Stimulated activated CD4-positive, alpha-beta T cell treated with anti-CD3 and anti-CD28 coated beads, Interleukin-1b, Interleukin-23, amount 100 ng/mL, for 4 hours (primary cell): ENCODE measurements at places on chromosomes 1 and 21.

DNA sequence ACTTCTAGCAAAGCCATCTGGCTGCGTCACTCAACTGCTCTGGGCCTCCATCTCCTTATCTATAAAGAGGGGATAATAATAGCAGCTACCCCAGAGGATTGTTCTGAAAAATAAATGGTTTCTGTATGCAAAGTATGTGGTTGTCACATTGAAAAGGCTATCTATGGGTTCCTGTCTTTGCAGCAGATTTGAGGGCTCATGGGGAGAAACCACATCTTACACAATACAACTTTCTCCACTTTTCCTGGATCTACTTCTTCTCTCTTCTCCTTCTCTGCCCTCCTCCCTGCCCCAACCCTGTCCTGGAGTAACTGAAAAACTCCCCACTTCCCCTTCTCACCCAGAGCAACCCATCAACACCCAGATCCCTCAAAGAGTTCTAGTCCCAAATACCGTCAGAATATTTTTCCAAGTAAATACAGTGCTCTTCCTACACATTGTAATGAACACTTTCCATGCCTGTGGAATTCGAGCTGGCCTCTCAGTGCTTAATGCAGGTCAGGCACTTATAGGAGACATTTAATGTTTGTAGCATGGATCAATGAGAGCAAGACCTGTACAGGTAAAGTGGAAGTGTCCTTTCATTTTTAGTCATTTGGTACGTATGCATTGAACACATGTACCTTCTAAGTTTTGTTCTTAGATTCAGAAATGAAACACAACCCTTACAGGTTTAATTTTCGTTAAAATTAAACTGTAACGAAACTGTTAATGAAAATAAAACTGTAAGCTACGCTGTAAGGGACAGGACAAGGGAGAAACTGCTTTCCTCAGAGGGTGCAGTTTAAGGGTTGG is 131.9 kb downstream of the AK5 start:
- DNase-seq, result no peak

GRCh38 chr1:178418284-178418955 is 78.3 kb downstream of the CLEC20A start:
- DNase-seq, result no peak

- no peak for DNase-seq
Observed at GRCh38 chr1:50860702-50861101, 99.4 kb downstream of the FAF1 start.

DNA sequence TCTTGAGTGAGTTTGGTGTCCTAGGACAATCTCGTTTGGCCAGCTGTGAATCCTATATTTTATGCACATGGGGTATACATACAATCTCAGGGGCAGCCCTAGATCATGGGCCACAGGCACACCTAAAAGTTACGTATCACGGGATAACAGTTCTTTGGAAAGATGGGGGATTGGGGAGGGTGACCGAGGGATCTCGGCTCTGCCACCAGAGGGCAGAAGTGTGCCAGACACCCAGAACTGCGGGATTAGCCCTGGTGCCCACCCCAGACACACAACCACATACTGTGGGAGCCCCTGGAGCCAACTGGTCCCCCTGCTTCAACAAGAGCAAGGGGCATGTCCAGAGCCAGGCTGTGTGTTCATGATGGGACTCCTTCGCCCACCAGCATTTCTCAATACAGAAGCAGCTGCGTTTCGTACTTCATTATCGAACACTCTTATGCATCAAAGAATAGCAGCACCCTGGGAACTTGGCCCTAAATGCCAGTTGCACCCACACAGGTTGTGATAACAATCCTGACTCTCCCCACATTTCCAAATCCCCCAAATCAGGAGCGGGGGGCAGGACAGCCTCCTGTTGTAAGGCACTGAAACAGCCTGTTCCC is 37.4 kb downstream of the TMCO4 start:
- peak; percentile 8 for DNase-seq

DNA sequence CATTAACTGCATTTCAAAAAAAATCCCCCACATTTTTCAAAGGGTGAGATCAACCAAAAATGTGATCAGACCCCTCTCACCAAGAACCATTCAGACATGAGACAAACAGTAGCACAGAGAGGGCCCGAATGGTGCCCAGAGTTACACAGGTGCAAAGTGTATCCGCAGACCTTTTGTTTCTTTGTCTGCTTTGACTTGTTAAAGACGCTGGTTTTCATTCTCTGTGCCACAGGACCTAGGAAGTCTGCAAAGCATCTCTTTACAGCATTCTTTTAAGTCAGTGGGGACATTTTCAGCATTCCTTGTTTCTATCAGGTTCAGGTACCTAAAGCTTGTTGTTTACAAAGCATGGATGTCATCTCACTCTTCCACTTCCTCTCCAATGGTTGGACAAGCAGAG is 87.2 kb upstream of the MAP1LC3C start:
- DNase-seq, result no peak

DNA sequence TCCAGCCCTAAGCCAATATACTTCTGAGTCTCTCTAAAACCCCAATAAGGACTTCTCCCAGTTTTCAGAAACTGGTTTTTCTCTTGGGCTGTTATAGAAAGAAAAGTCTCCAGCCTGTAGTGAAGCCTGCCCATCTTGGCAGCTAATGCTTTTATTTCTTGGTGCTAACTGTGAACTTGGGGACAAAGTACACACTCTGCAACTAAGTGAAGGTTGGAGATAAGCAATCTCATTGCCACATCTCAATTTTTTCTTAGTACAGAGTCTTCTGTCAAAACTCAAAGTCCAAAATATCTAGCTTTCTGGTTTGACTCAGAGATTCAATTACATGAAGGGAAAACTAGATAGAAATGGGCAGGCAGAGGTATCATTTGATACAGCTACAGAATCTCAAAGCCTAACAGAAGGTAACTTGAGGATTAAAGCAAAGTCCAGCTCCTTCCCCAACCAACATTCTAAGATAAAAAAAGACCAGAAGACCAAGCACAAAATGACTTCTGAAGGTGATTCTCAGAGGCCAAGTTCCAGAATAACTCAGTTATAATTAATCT is 14.0 kb downstream of the AK2 start:
- no peak for DNase-seq

DNA sequence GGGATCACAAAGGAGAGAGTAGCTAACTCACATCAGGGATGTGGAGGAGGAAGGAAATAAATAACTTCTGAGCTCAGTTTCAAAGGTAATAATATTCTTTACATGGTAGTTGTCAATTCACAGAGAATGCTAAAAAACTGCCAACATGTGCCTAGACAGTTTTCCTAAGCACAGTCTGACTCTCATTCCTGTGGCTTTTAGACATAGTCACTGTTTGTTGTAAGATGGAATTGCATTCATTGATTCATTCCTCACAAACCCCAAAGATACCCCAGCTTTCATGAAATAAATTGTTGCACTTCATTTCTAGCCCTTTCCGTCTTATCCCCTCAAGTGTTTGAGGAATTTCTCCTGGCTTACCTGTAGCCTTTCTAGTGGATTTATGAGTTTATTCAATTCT is 263.9 kb downstream of the NTNG1 start:
- DNase-seq, result no peak

DNA sequence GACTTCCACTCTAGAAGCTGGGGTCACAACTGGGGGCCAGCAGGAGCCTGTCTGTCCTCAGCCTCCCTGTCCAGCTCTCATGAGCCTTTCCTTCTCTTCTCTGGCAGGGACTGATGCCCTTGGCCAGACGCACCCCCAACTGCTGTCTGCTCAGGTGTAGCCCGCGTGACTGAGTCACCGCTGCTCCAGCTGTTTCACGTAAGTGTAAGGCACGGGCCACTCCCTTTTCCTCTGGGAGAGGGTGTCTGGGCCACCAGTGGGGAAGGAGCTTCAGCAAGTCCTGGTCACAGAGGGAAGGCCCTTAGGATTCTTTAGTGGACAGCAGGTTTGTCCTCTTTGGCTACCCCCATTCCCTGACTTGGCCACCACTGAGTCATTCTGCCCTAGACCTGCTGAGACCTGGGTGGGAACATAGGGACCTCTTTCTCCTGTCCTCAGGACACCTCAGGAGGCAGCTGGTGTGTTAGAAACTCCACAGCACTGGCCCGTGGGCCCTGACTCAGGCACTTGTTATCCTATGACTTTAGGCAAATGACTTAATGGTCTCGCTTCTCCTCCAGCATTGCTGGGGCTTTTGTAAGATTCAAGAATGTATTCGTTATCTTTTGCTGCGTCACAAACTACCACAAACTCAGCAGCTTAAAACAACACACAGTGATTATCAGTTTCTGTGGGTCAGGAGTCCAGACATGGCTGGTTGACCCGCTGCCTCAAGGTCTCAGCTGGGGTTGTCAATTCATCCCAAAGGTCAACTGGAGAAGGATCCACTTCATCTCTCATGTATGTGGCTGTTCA is 64.8 kb downstream of the FAM163A start:
- no peak for DNase-seq

DNA sequence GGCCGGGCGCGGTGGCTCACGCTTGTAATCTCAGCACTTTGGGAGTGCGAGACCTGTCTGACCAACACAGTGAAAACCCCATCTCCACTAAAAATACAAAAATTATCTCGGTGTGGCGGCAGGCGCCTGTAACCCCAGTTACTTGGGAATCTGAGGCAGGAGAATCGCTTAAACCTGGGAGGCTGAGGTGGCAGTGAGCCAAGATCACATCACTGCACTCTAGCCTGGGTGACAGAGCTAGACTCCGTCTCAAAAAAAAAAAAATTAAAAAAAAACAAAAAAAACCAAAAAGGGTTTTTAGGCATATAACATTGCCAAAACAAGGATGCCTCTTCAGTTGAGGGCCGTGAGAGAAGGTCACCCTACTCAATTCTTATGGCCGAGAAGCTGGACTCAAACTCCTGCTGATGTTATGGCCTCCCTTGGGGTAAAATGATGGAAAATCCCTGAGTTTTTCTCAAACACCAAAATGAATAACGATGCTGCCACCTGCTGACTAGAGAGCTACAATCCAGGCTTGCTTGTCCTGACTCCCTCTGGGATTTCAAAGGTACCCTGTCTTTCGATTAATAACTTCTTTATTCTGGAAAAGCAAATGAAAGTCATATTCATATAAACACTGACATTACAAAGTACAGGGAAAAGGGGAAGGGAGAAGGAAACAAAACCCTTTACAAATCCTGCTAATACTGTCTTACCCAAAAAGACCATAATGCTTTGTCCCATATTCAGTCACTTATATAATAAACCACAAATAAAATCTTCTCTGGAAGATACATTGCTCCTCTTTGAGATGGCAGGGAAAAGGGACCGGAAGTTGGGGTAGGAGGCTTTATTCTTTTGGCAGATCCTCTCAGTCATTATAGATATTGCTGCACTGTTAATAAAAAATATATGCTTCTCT is 10.7 kb downstream of the RAB42 start:
- DNase-seq, result no peak

- no peak for DNase-seq
Observed at GRCh38 chr1:235106457-235106856, 22.2 kb downstream of the TOMM20 start.

- no peak for DNase-seq
Observed at GRCh38 chr1:57549300-57549699, 125.4 kb upstream of the DAB1 start.

- DNase-seq, result no peak
Observed at GRCh38 chr21:46060596-46061061, 37.3 kb upstream of the COL6A2 start.

DNA sequence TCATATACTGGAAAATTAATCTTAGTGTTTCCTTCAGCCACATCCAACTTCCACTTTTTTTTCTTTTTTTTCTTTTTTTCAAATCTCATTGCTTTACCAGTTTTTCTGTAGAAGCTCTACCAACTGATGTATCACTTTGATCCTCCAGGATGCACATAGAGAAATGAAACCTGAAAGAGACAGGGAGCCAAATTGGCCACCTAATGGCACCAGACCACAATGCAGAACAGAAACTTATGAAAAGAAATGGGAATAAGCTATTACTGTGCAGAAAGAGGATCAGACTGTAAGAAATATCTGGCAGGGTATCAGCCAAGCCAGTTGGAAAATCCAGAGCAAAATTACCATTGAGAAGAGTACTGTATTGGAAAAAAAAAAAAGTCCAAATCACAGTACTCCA is 1514.2 kb downstream of the MRPL39 start:
- DNase-seq, result no peak

DNA sequence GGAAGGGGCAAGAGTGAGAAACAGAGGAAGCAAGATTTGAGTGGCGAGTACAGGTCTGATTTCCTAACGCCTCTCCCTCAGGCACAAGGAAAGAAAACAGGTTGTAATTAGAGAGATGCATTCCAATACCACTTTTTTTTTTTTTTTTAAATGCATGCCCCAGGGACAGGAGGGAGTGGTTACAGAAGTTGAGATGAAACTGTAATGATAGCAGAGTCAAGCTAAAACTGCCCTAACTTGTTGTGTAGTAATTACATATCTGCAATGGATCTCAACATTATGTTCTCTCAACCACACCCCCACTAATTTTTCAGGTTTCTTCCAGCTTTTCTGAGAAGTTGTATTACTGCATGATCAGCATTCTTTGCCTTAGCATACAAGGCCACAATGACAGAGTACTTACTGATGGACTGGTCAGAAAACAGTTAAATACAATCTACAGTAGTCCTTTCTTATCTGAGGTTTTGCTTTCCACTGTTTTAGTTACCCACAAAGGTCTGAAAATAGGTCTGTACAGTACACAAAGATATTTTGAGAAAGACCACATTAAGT is 5.5 kb downstream of the ETV3 start:
- DNase-seq, result no peak

DNA sequence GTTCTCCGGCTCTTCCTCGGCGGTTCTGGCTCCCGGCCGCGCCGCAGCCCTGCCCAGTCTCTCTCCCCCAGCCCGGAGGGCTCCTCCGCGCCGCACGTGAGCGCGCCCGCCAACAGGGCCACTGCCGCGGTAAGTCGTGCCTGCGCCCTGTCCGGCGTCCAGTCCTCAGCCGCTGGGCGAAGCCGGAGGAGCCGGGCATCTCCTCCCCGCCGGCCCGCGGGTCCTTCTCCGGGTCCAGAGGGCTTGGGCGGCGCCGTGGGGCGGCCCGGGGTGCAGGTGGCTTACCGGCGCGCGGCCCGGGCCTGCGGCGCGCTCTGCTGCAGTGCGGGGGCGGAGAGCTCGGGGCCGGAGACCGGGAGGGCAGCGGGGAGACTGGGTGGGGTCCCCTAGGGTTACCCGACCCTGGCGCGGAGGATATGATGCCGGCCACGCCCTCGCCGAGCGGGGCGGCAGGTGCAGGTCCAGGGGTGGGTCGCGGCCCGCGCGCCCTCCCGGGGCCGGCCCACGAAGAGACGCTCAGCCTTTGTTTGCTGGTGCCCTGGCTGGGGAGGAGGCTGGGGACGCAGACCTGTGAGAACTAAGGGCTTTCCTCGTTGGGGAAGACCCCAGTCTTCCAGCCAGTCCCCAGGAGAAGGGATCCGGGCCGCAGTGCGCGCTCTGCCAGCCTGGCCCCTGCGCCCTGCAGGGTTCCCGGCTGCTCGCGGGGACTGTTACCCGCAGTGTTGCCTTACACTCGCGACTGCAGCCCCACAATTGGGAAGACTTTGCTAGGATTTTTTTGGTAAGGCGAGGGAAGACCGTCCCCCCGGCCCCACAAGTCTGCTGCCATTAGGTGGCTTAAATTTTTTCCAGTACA is at the start of gene DOP1B:
DOP1B (plus strand) TSS at position 10 of the 856 bp plus-strand sequence. CDS start 7,910 bp downstream, outside the sequence.
- DNase-seq, result peak; percentile 29

GRCh38 chr1:221435504-221435904 is 306.4 kb downstream of the DUSP10 start:
- DNase-seq, result no peak

- no peak for DNase-seq
Observed at GRCh38 chr1:167723707-167724323, 2.0 kb downstream of the MPZL1 start.

- no peak for DNase-seq
Observed at GRCh38 chr1:110087812-110088738, 17.6 kb upstream of the ALX3 start.
